ENCODE measurements at places on chromosomes 16 and 17.

DNA sequence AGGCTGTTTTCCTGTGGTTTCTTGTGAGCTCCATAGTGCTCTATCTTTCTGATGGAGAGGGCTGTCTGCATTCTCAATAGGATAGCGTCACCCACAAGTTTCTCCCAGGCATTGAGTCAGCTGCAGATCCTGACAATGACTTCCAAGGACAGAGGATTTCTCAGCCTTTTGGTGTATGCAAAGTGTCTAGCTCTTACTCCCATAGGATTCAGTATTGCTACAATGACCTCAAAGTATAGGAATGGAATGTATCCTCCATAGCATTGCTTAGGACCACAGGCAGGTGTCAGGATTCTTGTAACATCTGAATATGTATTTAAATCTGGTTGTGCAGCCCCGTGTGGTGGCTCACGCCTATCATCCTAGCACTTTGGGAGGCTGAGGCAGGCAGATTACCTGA is 32.3 kb downstream of the SMIM36 start:
- DNase-seq: no peak

DNA sequence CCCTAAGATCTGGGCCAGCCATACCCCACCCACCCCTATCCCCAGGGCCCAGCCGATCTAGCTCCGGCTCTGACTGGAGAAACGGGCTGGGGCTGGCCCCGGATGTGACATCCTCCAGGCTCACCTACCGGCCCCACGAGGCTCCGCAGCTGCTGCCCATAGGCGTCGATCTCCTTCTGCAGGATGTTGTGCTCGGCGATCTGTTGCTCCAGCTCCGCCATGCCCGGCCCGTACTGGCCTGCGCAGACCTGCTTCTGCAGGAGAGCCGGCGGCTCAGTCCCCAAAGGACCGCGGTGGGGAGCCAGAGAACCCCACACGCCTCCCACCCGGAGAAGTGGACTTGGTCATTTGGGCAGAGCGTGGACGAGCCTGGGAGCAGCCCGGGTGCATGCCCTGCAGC is 4.8 kb downstream of the EVPL start:
- no peak for DNase-seq

- no peak for DNase-seq
Observed at GRCh38 chr16:19133600-19133999, 19.8 kb downstream of the ITPRIPL2 start.

GRCh38 chr16:88458039-88458772 is 5.1 kb downstream of the ZFPM1 start:
- DNase-seq: no peak

DNA sequence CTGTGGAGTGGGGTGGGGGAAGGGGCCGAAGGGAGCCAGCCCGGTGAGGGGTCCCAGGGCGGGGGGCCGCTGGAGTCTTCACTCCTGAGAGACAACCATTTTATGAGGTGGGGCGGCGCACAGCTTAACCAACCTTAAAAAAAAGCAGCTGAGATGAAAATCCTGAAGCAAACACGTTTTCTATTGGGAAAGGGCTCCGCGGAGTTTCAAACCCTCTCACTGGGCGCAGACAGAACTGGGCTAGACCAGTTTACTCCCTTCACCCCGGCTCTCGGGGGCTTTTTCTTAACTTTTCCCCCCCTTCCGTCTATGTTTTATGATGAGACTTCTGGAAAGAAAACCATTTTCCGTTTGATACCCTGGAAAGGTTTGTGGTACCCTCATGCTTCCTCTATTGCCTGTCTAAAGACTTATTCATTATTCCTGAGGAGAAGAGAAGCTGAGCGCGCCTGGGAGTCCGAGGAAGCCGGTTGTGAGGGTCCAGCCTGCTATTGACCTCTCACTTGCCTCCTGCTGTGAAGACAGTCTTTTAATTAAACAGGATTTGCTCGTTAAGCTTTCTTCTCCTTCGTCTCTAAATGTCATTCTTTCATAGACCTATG is 482 bp upstream of the SSH2 start:
- no peak for DNase-seq

GRCh38 chr17:19281161-19281560 is 44.0 kb downstream of the EPN2 start:
- no peak for DNase-seq

DNA sequence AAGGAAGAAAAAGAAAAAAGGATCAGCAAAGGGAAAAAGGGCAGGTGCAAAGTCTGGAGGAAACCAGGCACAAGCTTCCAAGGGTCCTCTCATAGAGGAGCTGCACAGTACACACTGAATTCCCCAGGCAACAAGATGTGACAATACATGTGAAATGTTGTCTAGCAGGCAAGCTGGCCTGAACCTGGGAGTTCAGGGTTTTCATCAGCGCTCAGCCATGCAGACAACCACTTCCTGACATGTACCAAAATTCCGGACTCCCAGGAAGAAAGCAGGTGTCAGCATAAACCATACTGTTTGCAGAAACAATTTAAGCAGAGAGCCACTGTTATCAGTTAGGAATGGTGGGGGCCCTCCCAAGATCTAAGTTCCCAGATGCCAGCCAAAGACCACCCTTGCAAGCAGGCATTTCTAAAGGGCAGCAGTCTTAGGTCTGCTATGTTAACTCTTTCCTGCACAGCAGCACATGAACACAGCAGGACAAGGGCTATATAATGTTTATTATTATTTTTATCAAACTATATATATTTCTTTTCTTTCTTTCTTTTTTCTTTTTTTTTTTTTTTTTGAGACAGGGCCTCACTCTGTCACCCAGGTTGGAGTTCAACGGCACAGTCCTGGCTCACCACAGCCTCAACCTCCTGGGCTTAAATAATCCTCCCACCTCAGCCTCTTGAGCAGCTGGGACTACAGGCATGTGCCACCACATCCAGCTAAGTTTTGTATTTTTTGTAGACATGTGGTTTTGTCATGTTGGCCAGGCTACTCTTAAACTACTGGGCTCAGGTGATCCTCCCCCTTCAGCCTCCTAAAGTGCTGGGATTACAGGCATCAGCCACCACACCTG is 10.1 kb downstream of the TK2 start:
- DNase-seq: no peak

GRCh38 chr17:9174779-9175574 is 153.7 kb downstream of the NTN1 start:
- no peak for DNase-seq

DNA sequence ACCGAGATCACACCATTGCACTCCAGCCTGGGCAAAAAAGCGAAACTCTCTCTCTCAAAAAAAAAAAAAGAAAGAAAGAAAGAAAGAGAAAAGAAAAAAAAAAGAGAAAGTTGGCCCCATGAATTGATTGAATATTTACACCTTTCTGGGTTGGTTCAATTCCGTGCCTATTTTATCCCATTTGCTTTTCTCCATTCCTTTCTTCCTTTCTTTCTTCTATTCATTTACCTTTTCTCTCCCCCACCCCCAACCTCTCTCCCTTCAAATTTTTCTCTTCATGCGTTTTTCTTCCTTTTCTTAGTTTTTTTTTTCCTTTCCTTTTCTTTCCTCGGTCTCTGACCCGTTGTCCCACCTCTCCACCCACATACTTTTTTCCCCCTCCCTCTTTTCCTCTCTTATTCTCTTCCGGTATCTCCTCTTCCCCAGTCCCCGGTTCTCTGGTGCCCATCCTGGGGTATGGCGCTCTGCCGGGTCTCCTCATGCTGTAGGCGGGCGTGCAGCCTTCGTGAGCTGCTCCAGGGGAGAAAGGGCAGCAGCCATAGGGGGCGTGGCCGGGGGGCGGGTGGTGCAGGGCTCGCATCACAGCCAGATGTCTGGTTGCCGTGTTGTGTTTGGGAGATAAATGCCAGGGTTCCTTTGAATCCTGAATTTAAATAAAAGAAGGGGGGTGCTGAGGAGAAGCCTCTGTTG is 5.3 kb upstream of the COL1A1 start:
- DNase-seq: no peak

GRCh38 chr17:73711184-73711583 is 66.9 kb upstream of the SDK2 start:
- no peak for DNase-seq

- peak; percentile 89 for DNase-seq
Observed at GRCh38 chr16:3099732-3100499, 822 bp upstream of the ZSCAN10 start.

- no peak for DNase-seq
Observed at GRCh38 chr17:4934173-4934979, 2.3 kb downstream of the GP1BA start.

GRCh38 chr16:90072442-90073105 is 4.6 kb downstream of the PRDM7 start:
- no peak for DNase-seq

DNA sequence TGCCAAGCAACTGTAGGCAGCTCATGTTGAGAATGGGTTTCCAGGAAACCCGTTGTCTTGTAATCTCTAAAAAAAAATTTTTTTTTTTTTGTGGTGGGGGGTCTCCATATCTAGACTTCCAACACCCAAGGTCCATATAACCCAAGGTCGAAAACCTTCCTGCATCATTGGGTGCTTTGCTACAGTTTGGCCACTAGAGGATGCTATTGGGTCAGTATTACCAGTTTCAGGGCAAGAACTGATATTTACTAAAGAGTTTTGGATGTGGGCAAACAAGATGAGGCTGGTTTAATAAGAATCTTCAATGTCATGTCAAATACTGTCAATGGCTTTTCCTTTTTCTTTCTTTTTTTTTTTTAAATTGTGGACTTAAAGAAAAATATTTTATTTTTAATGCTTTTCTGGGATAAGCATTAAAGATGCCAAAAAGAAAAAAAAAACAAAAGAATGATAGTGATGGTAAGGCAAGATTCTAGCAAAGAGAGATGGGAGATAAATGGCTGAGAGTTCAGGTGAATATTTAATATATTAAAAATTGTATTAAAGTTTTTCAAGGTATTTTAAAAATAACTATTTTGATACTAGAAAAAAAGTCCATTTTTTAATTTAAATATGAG is 62.2 kb downstream of the DHRS7C start:
- no peak for DNase-seq

DNA sequence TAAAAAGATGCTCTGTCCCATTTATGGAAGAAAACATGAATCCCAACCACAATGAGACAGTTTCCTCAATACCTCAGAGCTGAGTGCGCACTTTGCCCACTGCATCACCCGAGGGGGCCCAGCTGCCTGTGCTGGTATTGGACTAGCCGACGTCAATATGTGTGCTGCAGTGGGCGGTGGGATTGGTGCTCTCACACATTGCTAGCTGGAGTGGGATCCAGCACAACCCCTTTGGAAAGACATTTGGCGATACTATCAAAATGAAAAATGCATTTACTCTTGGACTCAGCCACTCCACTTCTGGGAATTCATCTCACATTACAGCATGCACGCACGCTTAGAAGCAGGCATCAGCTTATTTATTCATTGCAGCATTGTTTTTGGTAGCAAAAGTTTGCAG is 289.2 kb upstream of the FOXF1 start:
- no peak for DNase-seq
